ENCODE measurements at places on chromosomes 4 and X. TPM values are rescaled to one million over a fixed set of nuclear protein-coding genes. Genes with fewer than 3 reads are reported as not detected.

- no peak for DNase-seq
Observed at GRCh38 chr4:87745064-87745807, 54.1 kb upstream of the IBSP start.

DNA sequence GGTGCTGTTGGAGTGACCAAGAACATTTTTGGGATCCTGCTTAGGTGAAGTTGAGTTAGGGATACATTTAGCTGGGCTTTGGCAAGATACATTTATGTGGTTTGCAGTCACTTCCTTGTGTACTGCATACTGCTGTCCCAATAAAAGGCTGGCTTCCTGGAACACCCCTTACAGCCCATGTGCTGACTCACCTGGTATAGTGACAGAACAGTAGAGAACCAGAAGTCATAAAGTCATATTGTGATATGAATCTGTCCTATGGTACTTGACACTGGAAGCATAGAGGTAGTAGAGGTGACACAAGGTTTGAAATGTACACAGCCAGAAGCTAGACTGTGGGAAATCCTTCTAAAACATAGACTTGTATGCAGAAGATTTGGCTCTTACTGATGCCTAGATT lies 55.3 kb upstream of the SLC25A43 start:
- no peak for DNase-seq

- no peak for DNase-seq
Observed at GRCh38 chr4:151716324-151716723, 44.5 kb downstream of the GATB start.

GRCh38 chr4:86948276-86948675 lies 13.5 kb downstream of the AFF1 start:
- DNase-seq, result no peak

- DNase-seq, result no peak
Observed at GRCh38 chrX:20402956-20403355, 136.2 kb upstream of the RPS6KA3 start.

- DNase-seq, result no peak
Observed at GRCh38 chrX:116395752-116396151, 40.7 kb upstream of the SLC6A14 start.

DNA sequence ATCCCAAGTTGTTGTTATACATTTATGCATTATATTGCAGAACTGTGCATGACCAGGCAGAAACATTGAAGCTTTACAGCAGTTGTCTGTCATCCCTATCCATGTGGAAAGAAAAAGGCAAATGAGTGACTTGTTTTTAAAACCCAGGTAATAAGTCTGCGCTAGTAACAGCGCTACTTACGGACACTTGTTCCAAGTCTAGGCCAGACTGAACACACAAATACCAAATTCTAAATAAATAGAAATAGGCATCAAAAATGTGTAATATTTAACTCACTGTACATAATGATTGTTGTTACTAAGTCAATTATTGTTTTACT lies 548 bp upstream of the MAML3 start:
- no peak for DNase-seq

The OTC gene
- polyA plus RNA-seq, result 0.15 TPM

The HS6ST2 gene
- 21.4 TPM for polyA plus RNA-seq

The DACH2 gene
- polyA plus RNA-seq, result 27.8 TPM

The CHRDL1 gene
- 9.8 TPM for polyA plus RNA-seq
